Posterior cingulate gyrus (tissue), 11 donors: ENCODE measurements at places on chromosomes 3 and 15.

GRCh38 chr15:75928680-75929608 lies 25.3 kb downstream of the FBXO22 start:
- no peak for DNase-seq

- peak; percentile 27 for DNase-seq
These were observed 123.4 kb downstream of the SEC22A start for GRCh38 chr3:123324880-123325765.

GRCh38 chr15:32106401-32107381 lies 76.4 kb downstream of the CHRNA7 start:
- DNase-seq: no peak

DNA sequence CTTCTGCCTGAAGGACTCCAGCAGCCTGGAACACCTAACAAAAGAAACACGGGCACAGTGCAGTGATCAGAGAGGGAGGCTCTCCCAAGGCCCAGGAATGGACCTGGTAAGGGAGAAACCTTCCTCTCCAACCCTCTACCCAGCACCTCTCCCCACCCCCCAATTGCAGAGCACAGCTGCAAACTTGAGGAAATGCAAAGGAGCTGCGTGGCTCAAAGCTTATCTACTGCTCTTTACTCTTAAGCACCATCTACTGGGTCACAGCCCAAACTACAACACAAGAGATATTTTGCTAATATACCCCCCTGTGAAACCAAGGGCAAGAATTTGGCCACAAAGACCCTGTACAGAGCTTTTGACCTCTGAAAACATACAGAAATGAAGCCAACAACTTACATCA lies 328.3 kb downstream of the OXSM start:
- DNase-seq: no peak

DNA sequence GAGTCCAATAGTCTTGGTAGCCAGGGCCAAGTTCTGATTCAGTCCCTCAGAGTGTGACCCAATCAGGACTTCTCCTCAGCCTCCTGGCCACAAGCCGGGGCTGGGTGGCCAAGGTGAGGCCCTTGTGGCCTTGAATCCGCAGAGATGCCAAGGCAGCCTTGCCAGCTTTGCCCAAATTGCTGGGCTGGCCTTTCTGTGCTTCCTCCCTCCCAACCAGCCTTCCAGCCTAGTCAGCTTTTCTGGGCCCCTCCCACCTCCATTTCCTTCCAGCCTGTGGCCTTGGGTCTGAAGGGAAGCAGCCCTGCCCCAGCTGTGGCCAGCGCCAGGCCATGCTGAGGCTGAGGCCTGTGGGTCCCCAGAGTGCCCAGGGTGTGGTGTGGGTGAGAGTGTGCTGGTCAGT lies 34.3 kb upstream of the ANKDD1A start:
- peak; percentile 39 for DNase-seq

- no peak for DNase-seq
These were observed 51.8 kb upstream of the GALNT15 start for GRCh38 chr3:16122661-16123060.

DNA sequence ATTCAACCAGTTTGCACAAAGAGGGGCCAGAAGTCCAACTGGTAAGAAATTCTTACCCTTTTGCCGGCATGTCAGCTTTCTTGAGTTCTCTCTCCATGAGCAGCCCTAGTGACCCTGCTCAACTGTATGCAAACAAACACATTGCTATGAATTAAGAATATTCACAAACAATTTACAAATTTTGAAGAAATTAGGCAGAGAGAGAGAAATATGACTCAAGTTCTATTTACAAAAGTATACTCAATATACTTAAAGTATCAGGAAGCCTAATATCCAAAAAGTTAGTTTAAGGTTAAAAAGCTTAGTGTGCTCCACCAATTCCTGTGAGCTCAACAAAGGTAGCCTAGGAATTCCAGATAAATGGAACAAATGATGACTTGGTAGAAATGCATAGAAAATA lies 3.5 kb upstream of the EHHADH start:
- DNase-seq: no peak

DNA sequence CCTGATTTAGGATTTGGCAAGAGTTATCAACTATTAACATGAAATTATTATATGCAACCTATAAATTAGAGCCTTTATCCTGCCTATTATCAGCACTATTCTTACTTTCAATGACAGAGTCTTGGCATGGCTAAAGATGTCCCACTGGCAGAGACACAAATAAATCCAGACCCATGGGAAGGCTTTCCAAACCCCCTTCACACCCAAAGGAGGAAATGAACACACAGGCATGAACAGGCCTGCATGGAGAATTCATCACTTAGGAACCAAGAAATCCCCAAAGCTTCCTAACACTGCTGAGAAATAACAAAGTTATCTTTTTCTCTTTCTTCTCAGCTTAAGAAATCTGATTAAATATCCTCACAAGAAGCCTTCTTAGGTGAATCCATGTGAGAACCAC lies 213.9 kb downstream of the OCA2 start:
- DNase-seq: no peak

DNA sequence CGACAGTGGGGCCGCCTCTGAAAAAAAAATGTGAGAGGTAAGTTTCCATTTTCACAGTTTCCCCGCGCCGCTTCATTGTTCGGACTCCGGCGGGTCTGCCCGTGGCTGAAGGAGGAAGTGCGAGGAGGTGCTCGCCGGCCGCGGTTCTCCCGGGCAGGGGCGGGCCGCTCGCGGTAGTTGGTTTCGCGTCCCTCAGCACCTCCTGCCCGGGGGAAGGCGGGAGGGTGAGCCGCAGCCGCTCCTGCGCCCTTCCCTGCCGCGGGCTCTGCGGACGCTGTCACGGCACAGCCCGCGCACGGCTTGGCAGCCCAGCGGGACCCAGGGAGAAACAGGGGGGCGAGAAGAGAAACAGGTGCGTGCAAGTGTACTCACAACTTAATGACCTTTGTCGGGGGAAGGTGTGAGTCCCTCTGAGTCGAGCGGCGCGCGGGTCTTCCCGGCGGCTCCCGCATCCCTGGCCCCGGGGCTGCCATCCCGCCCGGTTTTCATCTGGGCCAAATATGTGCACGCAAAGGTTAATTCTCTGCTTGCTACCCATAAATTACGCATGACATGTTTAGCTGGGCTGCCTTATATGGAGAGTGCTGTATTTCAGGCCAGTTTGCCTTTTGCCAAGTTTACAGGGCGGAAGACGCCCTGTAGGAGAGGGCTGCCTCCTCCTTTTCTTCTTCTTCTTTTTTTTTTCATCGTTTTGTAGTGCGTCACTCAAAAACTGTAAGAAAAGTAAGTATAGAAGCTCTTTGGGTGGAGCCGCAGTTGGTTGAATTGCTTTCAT lies 514 bp downstream of the MBNL1 start:
- peak; percentile 57 for DNase-seq

DNA sequence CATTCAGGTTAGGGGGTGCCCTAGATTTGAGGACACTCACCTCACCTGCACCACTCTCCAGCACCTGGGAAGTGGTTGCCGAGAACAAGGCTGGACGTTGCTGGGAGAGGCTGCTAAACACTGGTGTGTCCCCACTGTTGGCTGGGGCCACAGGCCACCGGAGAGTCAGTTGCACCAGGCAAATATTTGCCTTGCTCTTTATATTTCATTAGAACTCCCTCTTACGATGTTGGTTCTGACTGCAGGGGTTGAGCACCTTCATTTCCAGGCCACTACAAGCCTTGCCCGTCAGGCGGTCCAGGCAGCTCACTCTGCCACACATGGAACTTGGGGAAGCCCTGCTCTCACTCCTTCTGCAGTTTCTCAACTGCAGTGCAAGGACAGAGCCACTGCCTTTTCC lies 30.7 kb downstream of the HCN4 start:
- DNase-seq: no peak

- no peak for DNase-seq
These were observed 124.4 kb downstream of the FEZF2 start for GRCh38 chr3:62248734-62249483.

GRCh38 chr3:23202203-23202920 lies 765 bp upstream of the UBE2E2 start:
- peak; percentile 51 for DNase-seq

- DNase-seq: no peak
These were observed 9.2 kb downstream of the ALPK3 start for GRCh38 chr15:84826369-84826823.

GRCh38 chr3:57756528-57757401 lies 656 bp downstream of the SLMAP start:
- peak; percentile 22 for DNase-seq

GRCh38 chr3:53243165-53243564 lies 12.7 kb downstream of the TKT start:
- DNase-seq: no peak

- DNase-seq: no peak
These were observed 29.4 kb downstream of the LYSMD4 start for GRCh38 chr15:99703603-99704443.

- no peak for DNase-seq
These were observed 24.0 kb upstream of the PIK3R4 start for GRCh38 chr3:130770644-130771043.

- DNase-seq: peak; percentile 91
These were observed 31.8 kb upstream of the MYZAP start for GRCh38 chr15:57559875-57560274.

GRCh38 chr3:123678108-123678511 lies 93.3 kb upstream of the HACD2 start:
- no peak for DNase-seq

GRCh38 chr15:81485806-81486205 lies 111.8 kb upstream of the TMC3 start:
- DNase-seq: no peak

- peak; percentile 83 for DNase-seq
These were observed 1.1 kb downstream of the IQCF6 start for GRCh38 chr3:51777985-51778384.

GRCh38 chr15:40047415-40048210 lies 8.6 kb upstream of the SRP14 start:
- no peak for DNase-seq

DNA sequence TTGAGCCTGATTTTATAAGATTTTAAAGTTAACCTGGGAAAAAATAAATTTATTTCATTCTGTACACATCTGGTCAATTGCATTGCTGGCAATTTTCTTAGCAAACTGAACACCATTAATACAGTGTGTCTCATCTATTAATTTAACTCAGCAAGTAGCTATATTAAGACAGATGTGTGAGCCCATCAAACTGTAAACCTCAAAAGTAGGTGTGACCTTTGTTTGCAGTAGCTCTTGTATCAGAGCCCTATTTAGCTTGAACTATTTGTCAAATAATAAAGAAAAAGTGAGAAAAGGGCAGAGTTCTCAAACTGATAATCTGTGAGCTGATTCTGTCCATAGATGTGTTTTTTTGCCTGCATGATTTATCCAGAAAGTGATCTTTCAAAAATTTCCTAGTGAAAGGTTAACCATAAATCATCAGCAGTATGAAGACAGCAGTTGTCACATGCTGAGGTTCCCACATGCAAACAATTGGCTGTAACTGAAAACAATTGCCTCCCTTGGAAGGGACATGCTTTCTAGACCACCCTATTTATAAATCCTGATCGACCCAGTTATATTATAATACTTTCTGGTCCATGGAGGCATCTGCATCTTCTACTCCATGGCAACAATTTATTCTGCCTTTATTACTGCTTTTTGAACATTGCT lies 646.5 kb downstream of the NSUN3 start:
- DNase-seq: no peak

- DNase-seq: no peak
These were observed 7.2 kb downstream of the CLCN2 start for GRCh38 chr3:184354121-184354728.

- DNase-seq: no peak
These were observed 193.3 kb downstream of the CD47 start for GRCh38 chr3:107897471-107898061.

GRCh38 chr15:101844916-101845315 lies 32.9 kb downstream of the OR4F15 start:
- no peak for DNase-seq

GRCh38 chr3:35760146-35760545 lies 120.8 kb downstream of the ARPP21 start:
- no peak for DNase-seq

GRCh38 chr3:58361866-58362265 lies 29.2 kb downstream of the PXK start:
- DNase-seq: no peak

- DNase-seq: no peak
These were observed 87.5 kb upstream of the CADPS start for GRCh38 chr3:62962714-62963113.

DNA sequence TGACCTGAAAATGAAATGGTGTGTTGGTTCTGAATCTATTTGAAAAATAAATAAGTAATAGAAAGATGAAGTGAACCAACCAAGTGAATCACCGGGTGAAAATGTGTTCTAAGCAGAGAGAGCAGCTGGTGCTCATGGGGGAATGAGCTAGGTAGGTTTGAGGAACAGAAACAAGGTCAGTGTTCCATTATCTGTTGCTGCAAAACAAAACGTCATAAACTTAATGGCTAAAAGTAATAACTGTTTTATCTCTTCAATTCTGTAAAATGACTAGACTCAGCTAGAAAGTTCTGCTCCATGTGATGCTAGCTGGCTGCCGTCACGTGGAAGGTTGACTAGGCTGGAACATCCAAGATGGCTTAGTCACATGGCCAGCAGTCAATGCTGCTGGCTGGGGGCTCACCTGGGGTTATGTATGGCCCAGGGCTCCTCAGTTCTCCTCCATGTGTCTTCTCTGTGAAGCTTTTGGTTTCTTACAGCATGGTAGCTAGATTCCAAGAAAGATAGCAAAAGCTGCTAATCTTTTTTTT lies 13.3 kb upstream of the SH3BP5 start:
- no peak for DNase-seq

DNA sequence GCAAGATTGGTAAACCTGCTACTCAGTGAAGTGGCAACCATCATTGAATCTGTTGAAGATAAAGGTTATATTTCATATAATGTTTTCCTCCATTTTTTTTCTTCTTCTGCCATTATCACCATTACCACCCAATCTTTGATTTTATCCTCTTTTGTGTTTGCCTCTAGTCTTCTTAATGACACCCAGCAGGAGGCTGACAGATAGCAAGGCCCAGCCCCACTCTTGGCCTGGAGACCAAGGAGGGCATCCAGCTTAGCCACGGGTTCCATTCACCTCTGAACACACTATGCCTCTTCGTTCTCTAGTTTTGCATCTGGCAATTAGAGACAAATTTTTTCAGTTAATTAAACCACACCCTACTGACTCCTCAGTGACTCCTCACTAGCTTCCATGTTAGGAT lies 129.7 kb downstream of the TPRG1 start:
- DNase-seq: no peak

GRCh38 chr15:101088788-101089578 lies 162.9 kb downstream of the CHSY1 start:
- peak; percentile 90 for DNase-seq

DNA sequence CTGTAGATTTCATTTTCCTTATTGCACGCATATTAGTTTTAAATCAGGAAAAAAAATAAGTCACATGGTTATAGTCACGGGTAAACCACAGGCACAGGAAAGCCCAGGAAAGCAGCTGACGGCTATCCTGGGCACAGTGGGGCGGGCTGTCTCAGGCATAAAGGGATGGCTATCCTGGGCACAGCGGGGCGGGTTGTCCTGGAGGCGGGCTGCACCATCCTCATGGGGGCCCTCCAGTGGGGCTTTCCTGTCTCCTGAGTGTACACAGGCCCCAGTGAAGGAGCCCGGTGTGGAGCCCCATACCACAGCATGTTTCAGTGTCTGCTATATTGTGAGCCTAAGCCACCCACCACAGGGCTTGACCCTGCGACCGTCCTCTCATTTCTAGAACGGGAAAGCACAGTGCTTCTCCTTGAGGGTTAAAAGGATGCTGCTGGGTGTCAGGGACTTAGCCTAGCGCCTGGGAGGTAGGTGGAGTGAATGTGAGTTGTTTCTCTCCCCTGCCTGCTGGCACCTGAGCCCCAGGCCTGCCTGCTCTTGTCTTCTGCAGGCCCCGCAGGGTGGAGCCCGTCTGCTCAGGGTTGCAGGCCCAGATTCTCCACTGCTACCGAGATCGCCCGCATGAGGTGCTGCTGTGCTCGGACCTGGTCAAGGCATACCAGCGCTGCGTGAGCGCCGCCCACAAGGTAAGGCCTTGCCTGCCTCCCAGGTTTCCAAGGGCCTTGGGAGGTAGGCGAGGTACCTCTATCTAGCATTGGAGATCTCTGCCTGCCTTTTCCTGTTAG lies 25.9 kb upstream of the PLXNA1 start:
- no peak for DNase-seq
